Substantia nigra (tissue), 51 donors: ENCODE measurements at places on chromosomes 3 and 15.

GRCh38 chr15:88653200-88654064 is 14.6 kb downstream of the ISG20 start:
- no peak for DNase-seq

DNA sequence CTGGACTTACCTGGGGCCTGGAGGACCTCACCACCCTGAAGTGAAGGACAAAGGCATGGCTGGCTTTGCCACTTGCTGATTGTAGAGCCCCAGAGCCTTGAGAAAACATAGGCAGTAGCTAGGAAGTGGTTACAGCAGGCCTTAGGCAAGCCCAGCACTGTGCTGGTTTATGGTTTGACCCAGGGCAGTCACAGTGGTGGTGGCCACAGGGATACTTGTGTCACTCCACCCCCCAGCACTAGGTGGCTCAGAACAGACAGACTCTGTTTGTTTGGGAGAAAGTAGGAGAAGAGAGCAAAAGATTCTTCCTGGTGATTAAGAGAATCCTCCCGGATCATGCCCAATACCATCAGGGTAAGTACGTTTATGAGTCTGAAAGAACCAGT is 13.2 kb upstream of the COL8A1 start:
- DNase-seq: no peak

GRCh38 chr3:185151964-185152409 is 873 bp downstream of the C3orf70 start:
- DNase-seq: no peak

DNA sequence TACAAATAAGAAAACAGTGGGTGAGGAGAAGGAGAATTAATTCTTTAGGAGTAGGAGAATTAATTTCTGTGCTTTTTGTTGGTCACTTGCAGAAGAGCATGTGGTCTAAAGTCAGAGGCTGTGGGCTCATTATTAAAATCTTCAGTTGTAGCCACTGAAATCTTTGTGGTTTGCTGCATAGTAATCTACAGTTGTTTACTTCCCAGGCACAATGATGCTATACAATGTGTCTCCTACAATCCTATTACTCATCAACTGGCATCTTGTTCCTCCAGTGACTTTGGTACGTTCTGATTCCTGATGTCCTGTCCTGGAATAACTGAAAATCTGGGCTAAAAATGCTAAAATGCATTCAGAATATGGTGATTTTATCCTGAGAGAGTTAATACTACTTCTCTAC is 21.0 kb downstream of the IFT122 start:
- DNase-seq: no peak

GRCh38 chr3:148651549-148651948 is 46.2 kb upstream of the AGTR1 start:
- DNase-seq: no peak

GRCh38 chr15:38474155-38474757 is 20.3 kb downstream of the FAM98B start:
- no peak for DNase-seq

GRCh38 chr15:22973286-22973685 is 6.9 kb downstream of the CYFIP1 start:
- no peak for DNase-seq

- no peak for DNase-seq
Observed at GRCh38 chr15:92805080-92805690, 94.9 kb upstream of the CHD2 start.

- no peak for DNase-seq
Observed at GRCh38 chr3:13497386-13497785, 17.3 kb downstream of the HDAC11 start.

DNA sequence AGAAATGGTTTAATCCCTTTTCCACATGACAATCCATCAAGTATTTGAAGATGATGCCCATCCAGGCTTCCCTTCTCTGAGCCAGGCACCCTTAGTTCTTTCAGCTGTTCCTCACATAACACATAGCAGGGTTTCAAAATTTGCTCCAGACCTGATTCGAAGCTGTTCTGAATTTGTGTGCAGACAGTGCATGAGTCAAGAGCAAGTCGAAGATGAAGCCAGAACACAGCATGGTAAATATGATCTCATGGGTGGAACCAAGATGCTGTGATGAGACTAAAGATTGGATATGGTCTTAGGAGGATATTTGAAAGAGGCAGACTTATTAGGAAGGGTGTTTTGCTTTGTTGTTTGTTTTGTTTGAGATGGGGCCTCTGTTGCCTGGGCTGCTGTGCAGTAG is 32.6 kb upstream of the PDE8A start:
- no peak for DNase-seq

GRCh38 chr3:73746623-73747022 is 121.9 kb upstream of the PDZRN3 start:
- no peak for DNase-seq

- DNase-seq: no peak
Observed at GRCh38 chr3:194274424-194275085, 76.6 kb downstream of the CPN2 start.

DNA sequence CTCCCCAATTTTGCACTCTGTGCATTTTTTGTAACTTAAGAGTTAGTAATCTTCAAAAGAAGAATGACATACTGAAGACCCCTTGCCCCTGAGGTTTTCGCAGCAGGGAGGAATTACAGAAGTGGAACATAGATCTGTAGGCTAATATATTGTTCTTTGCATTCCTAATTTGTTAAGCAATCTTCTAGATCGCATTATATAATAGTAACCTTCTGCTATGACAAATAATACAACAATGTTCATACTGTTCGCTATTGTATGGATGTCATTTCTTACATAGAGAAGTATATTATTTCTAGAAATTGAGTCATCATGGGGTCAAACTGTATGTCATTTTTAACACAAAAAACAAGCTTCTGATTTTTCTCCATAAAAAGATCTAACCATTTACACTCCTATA is 95.8 kb upstream of the TGFBR2 start:
- no peak for DNase-seq

GRCh38 chr15:83323296-83323711 is 38.8 kb upstream of the BNC1 start:
- no peak for DNase-seq

- DNase-seq: no peak
Observed at GRCh38 chr3:59772416-59773408, 722.9 kb upstream of the CFAP20DC start.

- DNase-seq: no peak
Observed at GRCh38 chr3:181705086-181705480, 6.6 kb upstream of the SOX2 start.

DNA sequence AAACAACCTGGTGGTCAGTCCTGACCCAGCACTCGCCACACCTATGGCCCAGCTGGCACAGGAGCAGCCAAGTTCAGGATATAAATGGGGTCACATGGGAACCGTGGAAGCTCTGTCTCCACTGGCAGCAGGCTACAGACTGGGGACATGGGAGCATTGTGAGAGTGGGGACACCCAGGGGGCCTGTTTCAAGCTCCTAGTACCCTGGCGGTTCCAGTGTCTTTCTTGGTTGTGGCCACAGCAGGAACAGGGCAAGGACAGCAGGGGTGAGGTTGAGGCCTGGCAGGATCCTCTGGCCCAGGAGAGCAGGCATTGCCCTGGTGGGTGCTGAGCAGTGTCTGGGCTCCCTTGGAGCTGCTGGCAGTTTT is 1.9 kb downstream of the CSK start:
- no peak for DNase-seq

- DNase-seq: no peak
Observed at GRCh38 chr3:60228823-60229222, 1022.4 kb downstream of the FHIT start.

DNA sequence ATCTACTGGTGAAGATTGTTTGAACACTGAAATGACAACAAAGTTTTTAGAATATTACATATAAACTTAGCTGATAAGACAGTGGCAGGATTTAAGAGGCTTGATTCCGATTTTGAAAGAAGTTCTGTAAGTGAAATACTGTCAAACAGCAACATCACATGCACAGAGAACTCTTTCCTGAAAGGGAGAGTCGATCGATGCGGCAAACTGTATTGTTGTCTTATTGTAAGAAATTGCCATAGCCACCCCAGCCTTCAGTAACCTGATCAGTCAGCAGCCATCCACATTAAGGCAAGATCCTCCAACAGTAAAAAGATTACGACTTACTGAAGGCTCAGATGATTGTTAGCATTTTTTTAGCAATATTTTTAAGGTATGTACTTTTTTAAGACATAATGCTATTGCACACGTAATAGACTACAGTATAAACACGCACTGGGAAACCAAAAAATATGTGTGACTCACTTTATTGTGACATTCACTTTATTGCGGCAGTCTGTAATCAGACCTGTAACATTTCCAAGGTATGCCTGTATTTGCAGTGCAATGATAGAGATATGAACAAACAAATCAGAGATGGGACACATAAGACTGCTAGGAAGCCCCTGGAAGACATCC is 225.6 kb upstream of the UBE2E1 start:
- DNase-seq: no peak

DNA sequence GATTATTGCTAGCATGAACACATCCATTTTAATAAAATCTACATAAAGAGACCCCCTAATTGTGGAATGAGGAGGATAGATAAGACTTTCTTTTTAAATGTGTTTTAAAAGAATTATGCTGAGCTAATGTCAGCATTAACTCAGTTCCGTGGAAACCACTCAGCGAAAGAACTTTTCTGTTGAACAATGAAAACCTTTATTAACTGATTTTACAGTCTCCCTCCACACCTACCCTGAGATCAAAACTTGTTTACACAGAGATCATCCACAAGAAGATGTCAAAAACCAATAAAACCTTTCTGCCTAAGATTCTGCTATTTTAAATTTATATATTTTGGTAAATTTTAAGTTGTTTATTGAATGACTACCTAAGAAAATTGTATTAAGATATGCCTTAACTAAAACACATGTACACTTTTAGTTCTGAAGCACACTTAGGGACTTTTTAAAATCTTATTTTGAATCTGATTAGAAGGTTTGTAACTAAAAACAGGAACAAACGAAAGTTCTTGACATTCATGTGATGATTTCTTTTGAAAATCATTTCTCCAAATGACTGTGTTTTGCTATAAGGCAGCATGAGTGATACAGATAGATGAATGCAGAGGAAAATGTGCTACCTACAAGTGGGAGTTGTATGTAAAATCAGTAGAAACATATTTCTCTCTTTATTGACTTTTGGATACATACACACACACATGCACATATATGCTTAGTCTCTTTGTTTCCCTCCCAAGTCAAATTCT is 369.0 kb downstream of the UNC13C start:
- no peak for DNase-seq

- DNase-seq: peak; percentile 25
Observed at GRCh38 chr15:62756326-62756994, 286.1 kb upstream of the TPM1 start.

DNA sequence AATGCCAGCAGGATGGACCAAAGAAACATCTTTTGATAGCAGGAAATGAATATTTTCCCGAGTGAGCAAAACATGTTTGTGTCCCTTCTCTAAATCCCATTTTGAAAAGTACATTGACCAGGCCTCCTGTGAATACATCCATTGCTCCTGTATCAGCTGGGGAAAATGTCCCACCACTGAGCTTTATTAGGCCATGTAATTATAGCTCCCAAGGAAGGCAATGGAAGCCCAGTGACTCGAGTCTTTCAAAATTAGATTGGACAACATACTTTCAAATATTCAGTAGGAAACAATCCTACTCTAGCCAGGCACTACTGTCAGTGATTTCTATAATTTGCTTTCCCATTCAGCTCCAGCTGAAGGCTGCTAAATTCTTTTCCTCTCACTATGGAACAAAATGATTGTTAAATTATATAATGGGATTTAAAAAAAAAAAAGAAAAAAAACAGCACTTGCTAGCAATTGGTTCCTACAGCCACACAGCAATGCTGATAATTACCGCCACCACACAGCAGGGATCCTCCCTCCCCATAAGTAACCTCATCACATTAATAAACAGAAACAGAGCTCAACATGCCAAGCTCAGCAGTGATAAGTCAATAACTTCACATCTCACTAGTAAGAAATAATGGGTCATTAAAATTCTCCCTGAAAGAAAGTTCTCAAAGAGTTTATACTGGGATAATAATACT is 172.4 kb upstream of the SLC2A2 start:
- DNase-seq: no peak

GRCh38 chr3:177473903-177474302 is 276.6 kb upstream of the TBL1XR1 start:
- no peak for DNase-seq

DNA sequence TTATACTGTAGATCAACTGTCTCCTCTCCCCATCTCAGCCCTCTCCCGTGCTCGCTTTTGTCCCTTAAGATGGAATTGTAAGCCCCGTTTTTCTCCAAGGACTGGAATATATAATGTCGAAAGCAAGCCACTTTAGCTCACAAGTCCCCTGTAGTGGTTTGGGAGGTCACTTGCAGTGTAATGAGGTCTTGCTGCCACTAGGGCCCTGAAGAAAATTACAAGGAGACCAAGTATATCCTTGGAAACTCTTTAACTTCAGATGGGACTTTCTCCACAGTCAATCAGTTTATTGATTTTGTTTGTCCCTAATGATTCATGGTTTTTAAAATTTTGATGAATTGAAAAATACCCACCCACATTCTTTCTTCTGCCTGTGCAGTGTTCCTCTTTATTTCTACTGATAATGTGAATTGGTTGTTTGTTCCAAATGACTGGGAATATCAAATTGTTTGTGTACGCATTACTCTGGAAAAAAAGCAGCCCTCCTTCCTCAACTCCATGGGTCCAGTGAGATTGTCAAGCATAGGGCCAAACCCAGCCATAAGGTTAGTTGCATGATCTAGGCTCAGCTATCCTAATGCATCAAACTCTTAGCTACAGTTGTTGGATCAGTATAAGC is 294.8 kb downstream of the MCTP2 start:
- no peak for DNase-seq
